Stimulated activated CD4-positive, alpha-beta T cell treated with anti-CD3 and anti-CD28 coated beads, Interleukin-2, amount 100 ng/mL, for 48 hours (primary cell): ENCODE measurements at places on chromosomes 5 and 9.

GRCh38 chr5:14851050-14851419, 20.5 kb downstream of the ANKH start:
- no peak for DNase-seq

DNA sequence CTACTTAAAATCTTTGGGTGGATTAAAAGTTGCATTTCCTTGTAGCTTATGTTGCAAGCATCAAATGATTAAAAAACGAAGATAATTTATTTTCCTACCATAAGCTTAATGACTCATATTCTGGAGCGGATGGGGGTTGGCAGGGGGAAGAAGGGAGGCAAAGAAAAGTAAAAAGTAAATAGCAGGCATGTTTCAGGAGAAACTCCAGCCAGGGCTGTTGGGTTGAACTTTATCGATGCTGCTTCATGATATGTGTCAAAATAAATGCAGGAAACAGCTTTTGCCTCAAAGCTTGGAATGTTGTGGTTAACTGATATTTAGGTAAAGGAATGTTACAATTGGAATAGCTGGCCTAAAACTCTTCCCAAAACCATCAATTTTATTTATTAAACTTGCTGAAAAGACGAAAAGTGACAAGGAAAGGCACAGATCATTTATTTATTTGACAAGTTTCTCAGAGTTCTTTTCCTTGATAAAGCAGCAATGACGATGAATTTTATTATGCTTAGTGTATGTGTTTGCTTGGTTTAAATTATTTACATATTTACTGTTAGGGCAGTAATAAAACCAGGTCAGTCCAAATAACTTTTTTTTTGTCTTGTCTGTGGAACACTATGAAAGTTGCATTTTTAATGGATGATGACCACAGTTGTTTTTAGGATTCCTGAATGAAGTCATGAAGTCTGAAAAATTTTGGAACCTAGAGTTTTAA, 177.9 kb downstream of the PCSK1 start:
- DNase-seq, result no peak

- DNase-seq, result no peak
Measured at GRCh38 chr5:98031496-98031895, 742.0 kb upstream of the RGMB start.

DNA sequence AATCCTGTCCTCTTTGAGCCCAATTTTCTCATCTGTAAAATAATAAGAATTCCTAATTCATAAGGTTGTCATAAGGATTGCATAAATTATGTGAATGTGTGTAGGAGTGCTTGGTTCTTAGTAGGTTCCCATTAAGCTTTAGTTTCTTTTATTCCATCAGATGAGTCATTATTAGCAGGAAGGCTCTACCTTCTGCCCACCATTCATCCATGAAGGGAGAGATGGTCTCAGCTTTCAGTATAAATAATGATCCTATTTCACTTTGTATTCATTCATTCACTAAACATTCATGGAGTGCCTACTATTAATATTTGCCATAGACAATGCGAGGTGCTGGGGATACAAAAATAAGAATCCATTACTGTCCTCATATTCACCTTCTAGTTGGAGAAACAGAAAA, 3.0 kb downstream of the CMYA5 start:
- no peak for DNase-seq

DNA sequence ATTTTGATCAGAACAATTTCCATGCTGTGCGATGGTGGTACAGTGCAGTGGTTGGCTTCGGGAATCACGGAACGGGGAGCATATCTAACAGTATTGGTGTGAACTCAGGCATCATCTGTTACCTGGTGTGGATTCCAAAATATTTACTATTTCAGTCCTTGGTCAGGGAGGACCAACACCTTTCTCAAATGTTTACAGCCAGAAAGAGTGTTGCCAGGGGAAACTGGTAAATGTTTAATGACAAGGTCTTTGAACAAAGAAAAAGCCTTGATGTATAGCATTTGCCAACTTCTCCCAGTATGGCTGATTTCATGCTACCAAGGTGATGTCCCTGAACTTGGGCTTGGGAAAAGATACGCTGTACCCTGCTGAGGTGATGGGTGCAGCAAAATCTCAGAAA, 145.6 kb upstream of the POC5 start:
- DNase-seq, result no peak

- no peak for DNase-seq
Measured at GRCh38 chr5:2549900-2550299, 201.6 kb downstream of the IRX2 start.

- no peak for DNase-seq
Measured at GRCh38 chr5:116534964-116535651, 39.5 kb downstream of the SEMA6A start.

- no peak for DNase-seq
Measured at GRCh38 chr5:18052569-18052968, 418.3 kb downstream of the TAF11L14 start.

DNA sequence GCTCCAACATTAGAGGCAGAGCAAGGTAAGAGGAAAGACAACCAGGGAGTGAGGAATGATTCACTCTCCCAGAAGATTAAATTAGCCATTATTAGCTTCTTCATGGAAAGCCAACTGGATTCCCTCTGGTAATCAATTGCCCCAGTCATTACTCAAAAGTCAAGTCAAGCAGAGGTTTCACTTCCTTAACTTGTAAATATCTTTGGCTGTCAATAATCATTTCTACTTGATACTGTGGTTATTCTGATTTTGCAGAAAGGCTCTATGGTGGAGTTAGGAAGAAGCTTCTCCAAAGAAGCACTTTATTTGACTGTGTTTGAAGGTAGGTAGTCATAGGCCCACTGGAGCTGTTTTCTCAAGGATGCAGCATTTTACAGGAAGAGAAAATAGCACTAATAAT, 78.0 kb downstream of the JAKMIP2 start:
- no peak for DNase-seq
